Activated T-cell treated with anti-CD3 and anti-CD28 coated beads, Interleukin-2, amount 50 U/mL, for 24 hours (primary cell): ENCODE measurements at places on chromosomes 11 and 22.

DNA sequence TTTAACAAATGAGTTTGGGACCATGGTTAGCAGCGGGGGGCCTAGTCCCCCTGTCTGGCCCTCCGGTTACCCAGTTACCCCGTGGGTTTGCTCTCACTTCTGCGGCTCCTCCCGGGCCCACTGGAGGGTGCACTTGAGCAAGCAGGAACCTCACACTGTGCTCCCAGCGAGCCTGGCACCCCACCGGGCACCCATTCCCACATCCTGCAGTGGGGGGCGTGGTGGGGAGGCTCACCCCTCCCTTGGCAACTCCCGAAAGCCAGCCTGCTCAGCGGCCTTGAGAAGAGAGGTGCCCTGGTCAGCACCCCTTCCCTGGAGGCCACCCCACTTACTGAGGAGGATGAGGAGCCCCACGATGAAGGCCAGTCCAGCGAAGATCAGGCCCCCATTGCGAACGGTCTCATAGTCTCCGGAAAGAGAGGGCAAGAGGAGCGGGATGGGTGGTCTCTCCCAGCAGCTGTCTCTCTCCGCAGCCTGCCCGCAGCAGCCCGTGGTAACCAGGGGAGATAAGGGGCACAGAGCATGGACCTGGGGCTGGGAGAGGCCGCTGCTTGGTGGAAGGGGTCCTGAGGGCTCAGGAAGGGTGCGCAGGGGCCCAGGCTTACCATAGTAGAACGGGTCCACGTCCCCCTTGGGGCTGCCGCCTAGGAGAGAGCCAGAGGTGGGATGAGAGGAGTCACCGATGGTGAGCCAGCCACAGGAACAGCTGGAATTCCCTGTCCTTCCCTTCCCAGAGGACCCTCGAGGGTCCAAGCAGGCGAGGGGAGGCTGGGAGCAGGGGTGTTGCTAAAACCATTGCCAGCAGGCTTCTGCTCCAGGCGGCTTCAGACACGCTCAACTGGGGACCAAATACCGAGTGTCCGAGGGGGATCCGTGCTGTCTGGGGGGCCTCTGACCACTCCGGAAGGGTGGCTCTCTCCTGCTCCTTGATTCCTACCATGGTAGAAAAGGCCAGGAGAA is 2.2 kb downstream of the FXYD2 start:
- DNase-seq, result peak; percentile 77

GRCh38 chr11:116698080-116698479 is 74.7 kb downstream of the BUD13 start:
- no peak for DNase-seq

- no peak for DNase-seq
Observed at GRCh38 chr11:120061761-120062560, 76.0 kb downstream of the TRIM29 start.

DNA sequence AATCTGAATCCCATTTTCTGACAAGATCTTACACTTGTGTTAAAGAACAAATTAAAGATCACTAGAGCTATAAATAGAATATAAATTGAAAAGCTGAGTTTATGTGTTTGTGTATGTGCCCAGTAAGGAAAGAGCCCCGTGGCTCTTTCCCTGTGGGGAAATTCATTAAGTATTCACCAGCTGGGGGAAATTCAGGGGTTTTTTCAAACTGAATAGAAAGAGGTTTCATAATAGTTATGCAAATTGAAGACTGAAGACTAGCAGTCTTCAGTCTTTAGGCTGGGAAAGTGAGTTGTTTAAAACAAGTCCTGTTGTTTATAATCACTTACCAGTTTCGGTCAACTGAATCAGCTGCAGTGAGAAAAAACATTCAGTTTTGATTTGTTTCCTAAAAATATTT is 11.3 kb upstream of the MS4A7 start:
- DNase-seq, result no peak

GRCh38 chr11:64023712-64024710 is 11.7 kb upstream of the FLRT1 start:
- no peak for DNase-seq

GRCh38 chr22:38467904-38468442 is at the start of gene KDELR3:
Gene KDELR3, plus strand, starts transcription at chr22:38468096. Its CDS starts 138 bp downstream, at chr22:38468234.
- DNase-seq, result peak; percentile 73

DNA sequence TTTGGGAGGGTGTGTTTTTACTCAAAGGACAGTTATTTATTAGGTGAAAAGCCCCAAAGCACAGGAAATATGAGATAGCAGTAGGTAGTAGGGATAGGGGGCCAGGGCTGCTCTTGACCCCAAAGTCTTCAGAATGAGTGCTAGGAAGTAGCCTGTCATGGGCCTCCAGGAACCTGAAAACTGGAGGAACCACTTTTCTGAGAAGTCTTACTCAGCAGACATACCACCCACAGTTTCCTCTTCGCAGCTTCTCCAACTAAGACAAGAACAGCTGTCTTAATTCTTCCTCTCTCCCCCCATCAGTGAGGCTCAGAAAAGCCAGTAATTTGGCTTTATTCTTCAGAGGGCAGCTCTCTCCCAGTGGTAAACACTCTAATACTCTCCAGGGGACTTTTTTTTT is 84.0 kb upstream of the CTSC start:
- DNase-seq, result no peak

GRCh38 chr11:106473089-106473722 is 395.7 kb downstream of the AASDHPPT start:
- DNase-seq, result no peak

GRCh38 chr22:50676661-50677492 is 4.3 kb downstream of the SHANK3 start:
- DNase-seq, result peak; percentile 23

GRCh38 chr11:17699147-17700114 is 19.9 kb upstream of the MYOD1 start:
- DNase-seq, result no peak

- no peak for DNase-seq
Observed at GRCh38 chr11:107293677-107294344, 163.8 kb downstream of the CWF19L2 start.

DNA sequence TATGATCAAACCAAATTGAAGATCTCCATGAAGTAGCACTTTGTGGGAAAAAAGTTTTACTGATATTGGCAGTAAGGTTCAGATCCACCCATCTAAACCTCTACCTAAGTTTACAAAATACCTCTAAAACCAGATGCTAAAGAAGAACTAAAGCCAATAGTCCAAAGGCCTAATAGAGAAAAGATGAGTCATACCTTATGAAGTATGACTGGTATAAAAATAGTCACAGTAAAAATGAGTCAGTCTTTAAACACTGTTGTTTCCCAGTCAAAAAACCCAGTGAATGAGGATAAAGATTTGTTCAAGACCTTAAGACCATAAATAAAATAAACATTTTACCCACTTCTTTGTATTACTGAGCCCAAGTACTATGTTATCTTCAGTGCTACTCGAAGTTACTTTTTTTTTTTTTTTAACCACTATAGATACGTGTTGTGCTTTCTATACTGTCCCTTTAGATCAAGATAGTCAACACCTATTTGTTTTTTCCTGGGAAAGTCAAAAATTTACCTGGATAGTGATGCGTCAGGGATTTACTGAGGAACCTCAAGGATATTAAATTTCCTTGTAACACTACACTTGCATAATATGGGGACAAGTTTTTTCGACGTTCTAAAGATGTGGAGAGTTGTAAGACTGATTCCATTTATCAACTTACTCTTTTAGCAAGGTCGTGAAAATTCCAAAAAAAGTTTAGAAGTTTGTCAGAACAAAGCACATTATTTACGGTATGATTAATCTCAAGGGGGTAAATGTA is 87.3 kb downstream of the CCDC73 start:
- DNase-seq, result no peak

DNA sequence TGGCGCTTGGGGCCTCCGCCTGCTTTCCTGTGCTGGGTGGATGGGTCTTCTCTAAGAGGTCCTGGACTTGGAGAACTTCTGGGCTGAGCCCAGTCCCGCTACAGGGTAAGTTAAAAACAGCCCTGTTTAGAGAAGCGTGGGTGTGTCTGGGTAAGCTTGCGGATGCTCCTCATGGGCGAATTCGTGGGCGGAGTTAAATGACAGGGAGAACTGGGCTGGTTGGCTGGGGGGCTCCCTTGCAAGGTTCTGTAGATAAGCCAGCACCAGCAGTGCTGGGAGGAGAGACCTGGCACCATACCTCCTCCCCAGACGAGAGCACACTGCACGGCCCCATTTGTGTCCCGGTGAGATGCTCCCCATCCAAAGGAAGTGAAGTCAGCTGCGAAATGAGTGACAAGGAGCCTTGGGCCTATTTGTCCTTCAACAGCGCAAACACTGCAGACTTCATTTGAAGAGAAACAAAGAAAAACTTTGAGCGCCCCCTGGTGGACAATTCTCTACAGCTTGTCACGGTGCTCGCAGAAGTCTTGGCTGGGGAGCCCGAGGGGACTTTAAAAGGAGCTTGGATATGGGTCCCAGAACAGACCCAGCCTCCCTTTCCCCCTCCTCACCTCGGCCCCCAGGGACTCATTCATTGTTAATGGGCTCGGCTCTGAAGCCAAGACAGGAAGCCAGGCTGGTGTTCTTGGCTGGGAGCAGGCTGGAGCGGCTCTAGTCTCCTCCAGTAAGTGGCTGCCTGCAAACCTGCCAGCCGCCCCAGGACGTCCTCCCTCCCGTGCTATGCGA is 39.5 kb downstream of the TP53I11 start:
- DNase-seq, result peak; percentile 82

DNA sequence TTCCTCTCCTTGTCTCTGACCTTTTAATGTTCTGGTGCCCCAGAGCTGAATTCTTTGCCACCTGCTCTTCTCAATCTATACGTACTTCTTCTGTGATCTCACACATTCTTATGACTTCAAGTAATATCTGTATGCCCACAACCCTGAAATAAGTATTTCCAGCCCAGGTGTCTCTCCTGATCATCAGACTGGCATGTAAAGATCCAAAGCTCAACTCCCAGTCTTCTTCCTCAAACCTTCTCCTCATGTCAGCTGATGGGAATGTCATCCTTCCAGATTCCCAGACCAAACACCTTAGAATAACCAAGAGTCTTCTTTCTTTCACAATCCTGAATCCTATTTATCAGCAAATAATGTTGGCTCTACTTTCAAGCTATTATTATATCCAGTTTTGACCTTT is 9.3 kb downstream of the MS4A3 start:
- DNase-seq, result no peak

DNA sequence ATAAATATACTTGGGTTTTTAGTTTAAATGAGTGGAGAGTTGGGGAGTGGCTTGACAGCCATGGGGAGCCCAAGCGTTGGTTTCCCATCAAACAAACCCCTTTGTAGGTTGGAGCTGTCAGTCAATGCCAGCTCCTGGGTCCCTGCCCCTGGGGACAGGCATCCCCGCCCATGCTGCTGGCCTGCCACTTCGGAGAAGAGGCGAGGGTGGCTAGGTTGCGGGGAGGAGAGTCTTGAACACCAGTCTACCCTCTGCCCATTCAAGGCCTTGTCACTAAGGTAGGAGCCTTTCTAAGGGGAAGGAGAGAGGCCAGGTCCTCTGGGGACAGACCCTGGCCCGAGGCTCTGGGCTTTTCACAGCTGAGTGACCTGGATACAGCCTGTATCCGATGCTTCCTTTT is 211.9 kb upstream of the CADM1 start:
- DNase-seq, result no peak

DNA sequence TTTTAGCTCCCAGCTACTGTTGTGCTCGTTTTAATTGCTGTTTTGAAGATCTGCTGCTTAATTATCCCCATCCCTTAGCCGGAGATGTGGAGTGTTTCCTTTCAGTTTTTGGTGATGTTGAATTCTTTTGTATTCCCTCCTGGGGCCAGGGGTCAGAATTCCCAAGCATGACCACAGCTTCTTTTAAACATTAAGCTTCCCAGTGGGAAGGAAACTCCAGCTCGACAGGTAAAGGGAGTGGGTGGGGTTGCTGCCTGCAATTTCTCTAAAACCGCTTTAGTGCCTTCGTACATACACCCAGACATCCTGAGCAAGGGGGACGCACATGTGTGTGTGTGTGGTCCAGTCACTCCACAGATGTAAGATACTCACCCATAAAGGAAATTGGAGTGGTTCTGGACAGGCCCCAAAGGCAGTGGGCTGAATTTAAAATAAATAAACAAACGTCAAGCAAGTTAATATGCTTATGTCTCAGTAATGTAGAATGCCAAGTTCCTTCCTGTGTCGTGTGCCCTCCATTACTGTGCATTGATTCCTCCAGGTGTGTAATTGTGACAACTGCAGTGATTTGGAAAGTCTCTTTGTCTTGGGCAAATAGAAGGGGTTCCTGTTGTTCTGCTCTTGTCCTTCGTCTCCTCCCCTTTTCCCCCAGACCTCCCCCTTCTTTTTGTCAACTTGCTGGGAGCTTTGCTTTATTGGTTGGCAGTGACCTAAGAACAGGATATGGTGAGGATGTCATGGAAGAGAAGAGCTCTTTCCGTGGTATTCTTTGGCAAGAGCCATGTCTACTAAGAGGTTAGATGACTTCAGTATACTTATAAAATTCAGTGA is 19.2 kb upstream of the ADSL start:
- no peak for DNase-seq

DNA sequence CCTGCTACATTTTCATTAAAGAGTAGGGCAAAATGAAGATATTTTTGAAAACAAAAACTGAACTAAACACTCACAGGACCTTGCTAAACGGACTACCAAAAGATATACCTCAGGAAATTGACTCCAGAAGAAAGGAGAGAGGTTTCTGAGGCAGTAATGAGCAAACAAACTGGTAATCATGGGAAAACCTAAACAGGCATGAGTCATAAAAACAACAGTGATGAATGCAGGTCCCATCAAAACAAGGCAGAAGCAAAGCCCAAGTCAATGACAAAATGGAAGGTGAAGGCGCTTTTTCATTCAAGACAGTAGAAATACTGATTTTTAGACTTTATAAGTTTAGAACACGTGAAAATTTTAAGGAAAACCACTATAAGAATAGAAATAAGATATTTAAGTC is 104.5 kb downstream of the EFCAB6 start:
- no peak for DNase-seq

GRCh38 chr11:116928845-116929244 is 91.4 kb upstream of the APOA1 start:
- DNase-seq, result no peak

GRCh38 chr11:114942207-114942606 is 263.9 kb downstream of the NXPE2 start:
- DNase-seq, result no peak

DNA sequence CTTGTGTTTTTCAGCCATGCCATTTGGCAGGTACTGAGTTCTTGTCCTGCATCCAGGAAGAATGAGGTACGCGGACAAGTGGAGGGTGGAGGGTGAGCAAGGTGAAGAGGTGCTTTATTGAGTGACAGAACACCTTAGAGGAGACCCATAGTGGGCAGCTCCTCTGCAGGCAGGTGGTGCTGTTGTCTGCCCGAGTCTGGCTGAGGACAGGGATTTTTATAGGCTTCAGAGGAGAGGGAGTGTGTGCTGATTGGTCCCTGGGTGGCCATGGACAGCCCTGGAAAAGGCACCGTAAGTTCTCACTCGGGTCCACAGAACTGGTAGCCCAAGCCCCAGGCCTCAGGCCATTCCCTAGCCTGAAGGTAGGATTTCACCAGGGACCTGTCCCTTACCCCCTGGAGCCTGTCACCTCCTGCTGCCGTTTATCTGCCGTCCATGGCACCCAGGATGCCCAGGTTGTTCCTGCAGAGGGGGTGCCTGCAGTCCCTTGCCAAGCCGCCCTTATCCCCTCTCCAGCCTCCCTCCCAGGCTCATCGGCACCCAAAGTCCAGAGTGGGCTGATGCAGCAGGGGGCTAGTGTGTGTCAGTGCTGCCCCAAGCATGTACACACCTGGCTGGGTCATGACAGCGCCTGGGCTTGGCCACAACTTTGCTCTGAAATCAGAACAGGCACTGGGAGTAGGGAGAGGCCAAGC is 213.6 kb downstream of the LRRC4C start:
- no peak for DNase-seq

- DNase-seq, result no peak
Observed at GRCh38 chr11:75809991-75810390, 5.0 kb upstream of the UVRAG start.

- DNase-seq, result no peak
Observed at GRCh38 chr11:57387289-57388030, 3.0 kb downstream of the PRG2 start.

- DNase-seq, result no peak
Observed at GRCh38 chr11:122617297-122617696, 38.2 kb upstream of the UBASH3B start.
